ENCODE measurements at places on chromosomes 7 and 10.

DNA sequence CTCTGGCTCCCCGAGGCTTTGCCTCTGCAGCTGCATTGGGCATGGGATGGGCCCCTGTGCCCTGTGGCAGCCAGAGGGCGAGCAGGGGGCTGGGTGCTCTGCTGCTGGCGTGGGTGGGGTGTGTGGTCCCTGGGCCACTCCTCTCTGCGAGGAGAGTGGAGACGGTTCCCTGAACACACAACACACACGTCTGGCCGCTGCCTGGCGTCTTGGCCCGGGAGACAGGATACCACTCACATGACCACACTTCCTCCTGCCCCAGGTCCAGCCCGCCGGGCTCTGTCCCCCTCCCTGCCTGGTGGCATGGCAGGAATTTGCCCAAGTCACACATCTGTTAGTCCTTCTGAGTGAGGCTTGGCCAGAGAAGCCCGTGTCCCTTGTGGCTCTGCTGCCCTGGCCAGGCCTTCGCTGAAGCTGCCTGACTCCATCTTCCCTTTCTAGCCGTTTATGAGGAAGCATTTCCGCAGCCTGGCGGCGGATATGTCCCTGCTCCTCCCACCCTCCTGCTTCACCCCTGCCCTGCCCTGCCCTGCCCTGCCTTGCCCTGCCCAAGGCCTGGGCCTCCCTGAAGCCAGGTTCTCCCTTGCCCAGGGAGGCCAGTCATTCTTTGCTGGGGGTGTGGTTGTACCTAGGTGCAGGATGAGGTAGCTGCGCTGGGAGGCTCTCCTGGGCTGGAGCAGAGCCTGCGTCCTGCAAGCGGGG is 3.0 kb downstream of the BRI3 start:
- DNase-seq = no peak

DNA sequence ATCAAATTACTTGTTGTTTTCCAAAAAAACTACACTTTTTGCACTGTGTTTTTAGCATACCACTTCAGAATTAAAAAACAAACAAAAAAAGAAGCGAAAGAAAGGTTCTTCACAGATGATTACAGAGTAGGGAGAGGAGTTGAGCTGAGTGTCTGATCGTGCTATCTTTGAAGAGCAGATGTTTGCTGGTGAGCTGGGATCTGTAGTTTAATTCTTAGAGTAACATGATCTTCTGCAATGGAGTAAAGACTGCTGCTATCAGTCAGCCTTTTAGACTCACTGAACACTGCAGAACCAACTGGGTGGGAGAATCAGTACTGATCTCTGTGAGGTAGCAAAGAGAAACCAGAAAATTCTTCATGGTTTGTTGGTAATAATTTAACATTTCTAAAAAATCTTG is 1197.8 kb upstream of the SORCS1 start:
- DNase-seq = no peak

DNA sequence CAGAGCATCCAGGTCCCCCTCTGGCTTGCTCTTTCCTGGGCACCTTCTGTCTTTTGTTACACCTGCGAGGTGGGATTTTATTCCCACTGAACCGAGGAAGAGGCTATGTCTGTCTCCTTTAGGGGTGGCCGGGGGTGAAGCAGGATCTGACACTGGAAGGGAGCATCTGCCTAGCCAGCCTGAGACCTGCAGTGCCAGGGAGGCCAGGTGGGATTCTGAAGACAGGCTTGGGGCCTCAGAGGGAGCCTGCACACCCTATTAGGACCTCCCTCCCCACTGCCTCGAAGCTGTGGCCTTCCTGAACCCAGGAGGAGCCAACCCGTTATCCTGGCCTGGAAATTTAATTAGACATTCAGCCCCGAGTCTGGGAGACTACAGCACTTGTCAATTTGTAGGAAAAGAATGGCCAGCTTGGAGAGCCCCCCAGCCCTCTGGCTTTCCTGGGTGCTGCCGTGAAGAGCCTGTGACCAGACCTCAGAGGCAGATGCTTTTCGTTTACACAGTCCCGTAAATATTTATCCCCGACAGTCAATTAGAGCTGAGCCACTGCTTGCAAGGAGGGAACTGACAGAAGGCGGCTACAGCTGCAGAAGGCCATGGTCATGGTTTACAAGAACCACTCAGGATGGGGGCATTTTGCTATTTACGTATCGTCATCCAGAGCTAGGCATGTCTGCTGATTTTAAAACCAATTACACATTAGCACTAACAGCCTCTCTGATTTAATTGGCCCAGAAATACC is 19.7 kb downstream of the CHAT start:
- DNase-seq = no peak

DNA sequence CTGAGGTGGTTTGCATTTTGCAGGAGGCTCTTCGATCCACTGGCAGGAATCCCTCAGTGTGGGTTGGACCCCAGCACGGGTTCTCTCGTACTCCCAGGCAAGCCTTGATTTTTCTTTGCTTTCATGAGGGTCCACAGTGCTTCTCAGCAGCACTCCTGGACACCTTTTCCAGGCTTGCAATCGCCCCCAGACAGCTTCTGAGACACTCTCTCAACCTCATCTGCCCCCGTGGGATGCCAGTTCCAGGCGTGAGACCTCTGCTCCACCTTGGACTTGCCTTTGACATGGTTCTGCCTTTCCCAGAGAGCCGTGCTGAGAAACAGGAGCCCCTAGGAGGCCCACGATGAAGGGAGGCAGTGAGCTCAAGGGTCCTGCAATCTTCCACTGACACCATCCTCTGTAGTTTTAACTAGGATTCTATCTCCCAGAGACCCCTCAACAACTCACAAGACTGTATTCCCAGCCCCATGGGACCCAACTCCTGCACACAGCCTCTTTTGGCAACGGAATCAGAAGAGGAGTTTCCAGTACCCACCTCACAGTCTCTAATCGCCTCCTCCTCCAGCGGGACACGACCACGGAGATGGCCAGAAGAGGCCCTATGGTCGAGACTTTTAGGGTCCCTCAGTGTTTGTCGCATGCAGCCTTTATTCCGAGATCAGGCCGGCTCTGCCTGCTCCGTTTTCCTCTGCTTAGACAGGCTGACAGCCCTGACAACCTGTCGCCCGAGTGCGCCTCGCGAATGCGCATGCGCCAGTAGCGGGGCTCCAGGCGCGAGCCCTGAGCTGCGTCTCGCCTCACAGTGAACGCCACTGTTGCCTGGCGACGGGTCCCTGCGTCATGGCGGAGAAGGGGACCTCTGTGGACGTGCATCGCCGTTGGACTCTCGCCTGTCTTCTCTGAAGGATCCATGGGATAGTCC is 26.0 kb upstream of the ZNF273 start:
- no peak for DNase-seq

- DNase-seq = peak; percentile 75
These were observed 181.4 kb downstream of the GNAT3 start for GRCh38 chr7:80330434-80330833.

GRCh38 chr10:110433740-110434139 is 64.0 kb upstream of the DUSP5 start:
- no peak for DNase-seq

DNA sequence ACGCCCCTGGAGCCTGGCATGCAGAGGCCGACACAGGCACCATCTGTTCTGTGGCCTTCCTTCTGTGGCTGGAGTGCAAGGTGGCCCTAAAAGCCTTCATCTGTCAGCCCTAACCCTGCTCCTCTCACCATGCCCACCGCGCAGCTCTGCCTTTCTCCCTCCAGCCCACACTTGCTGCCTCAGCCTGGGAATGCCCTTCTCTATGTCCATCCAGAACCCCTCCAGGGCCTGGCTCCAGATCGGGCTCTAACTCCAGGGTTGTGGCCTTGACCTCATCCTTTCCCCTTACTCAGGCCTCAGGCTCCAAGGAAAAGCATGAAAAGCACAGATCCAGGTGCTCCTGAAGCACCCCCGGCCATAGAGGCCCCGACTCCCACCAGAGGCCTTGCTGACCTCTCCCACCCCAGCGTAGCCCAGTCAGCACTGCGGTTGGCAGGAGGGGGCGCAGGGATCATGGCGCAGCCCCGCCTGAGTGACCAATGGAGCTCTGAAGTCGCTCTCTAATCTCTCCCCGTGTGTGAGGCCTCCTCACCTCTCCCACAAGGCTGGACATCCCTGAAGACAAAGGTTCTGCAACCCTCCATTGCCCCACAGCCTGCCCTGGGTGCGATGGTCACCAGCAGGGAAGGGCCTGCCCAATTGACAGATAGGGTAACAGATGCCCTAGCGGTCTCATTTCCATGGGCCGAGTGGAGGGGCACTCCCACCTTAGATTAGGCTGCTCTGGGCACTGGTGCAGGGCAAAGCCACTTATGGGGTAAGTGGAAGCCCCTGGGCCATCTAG is 9.2 kb downstream of the ZCCHC24 start:
- no peak for DNase-seq

DNA sequence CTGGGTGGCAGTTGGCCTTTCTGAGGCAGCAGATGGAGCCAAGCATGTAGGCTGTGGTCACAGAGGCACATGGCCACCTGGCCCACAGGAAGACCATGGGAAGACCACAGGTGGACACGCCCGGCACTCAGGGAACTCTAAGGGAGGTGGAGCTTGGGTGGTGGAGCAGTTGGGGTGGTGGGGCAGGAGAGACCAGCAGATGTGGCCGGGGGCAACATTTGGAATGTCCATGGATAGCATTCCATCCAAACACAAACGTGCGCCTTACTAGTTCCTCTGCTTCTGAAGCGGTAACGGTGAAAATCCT is 290.9 kb downstream of the PTPRN2 start:
- no peak for DNase-seq

DNA sequence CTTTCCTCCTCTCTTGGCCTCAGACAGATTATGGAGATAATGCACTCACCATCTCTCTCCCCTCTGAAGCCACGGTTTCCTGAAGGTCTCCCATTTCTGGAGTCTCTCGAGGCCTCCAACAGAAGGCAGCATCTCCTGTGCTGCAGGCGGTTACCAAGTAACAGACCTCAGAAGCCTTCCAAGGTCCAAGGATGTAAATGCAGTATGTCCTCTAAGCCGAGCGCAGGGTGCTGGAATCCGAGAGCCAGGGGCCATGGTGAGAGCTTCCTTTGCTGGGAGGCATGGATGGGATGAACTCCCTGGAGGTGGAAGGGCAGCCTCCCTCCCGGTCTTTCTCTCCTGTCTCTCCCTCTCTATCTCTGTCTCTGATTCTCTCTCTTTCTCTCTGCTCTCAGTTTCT is 79.8 kb downstream of the ADARB2 start:
- no peak for DNase-seq

GRCh38 chr7:5532536-5533335 is 109.1 kb upstream of the TNRC18 start:
- DNase-seq = no peak

- DNase-seq = no peak
These were observed 66.4 kb upstream of the MRLN start for GRCh38 chr10:59819683-59820082.

DNA sequence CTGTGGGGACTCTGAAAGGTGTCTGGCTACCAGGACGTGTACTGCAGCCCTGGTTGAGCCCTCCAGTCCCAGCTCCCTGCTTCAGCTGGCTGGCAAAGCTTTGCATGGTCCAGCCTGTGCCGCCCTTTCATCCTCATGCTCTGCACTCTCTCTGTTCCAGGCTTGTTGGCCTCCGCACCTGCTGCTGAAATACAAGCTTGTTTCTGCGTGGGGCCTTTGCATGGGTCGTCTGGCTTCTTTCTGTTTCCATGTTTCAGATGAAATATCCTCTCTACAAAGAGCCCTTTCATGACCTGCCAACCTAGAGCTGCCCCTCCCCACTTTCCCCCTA is 45.9 kb downstream of the TSPAN15 start:
- DNase-seq = no peak

GRCh38 chr7:22640269-22640668 is 86.7 kb upstream of the IL6 start:
- DNase-seq = no peak

DNA sequence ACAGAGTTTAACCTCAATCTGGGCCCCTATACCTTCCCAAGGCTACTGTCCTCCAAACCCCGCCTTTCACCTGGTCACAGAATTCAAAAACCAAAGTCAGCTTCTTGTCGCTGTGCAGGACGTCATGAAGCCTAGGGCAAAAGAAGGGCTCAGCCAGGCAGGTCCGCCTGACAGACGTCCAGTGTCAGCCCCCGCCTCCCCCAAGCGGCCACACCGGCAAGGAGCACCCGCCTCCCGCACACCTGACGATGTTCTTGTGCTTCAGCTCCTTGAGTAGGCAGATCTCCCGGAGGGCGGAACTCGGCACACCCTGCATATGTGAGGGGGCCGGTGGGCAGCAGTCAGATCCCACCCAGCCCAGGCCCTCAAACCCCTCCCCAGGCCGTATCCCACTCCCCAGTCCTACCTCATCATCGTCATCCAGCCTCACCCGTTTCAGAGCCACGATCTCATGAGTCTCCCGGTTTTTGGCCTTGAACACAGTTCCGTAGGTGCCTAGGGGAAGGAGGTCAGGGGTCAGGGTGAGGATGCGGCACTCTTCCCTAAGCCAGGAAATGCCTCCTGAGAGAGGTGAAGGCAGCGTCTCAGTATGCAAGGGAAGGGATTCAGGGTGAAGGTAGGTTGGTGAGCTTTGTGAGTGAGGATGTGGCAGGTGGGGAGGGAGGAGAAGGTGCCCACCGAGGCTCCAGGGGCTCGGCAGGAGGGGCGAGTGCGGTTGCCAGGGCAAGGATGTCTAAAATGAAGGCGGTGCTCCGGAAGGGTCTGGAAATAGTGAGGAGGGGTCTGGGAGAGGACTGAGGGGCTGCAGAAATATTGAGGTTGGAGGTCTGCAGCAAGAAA is 811 bp downstream of the CDK5 start:
- no peak for DNase-seq

GRCh38 chr10:102409604-102410428 is 8.8 kb downstream of the PSD start:
- DNase-seq = no peak

DNA sequence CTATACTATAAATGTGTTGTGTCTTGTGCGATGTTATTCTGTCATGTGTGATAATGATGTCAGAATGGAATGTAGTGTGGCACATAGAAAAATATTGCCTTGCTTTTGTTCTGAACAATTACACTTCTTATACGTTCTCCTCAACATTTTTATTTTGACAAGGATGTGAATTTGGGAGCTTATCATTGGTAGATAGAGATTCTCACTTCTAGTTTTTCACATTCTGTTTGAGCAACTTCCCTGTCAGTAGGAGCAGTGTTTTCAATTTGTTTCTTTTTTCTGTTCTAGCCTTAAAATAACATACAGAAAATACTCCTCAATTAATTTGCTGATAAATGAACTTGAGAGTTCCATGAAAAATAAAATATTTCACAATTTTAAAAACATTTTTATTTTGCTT is 17.6 kb downstream of the SUN3 start:
- no peak for DNase-seq

GRCh38 chr7:44796034-44796503 is 412 bp upstream of the PPIA start:
- DNase-seq = no peak

GRCh38 chr10:121130382-121130781 is 279.2 kb downstream of the WDR11 start:
- no peak for DNase-seq

GRCh38 chr7:8131694-8132605 is 130.0 kb downstream of the ICA1 start:
- DNase-seq = no peak

- DNase-seq = no peak
These were observed 180.0 kb downstream of the GRID1 start for GRCh38 chr10:86186633-86187032.

- no peak for DNase-seq
These were observed 60.7 kb downstream of the CPED1 start for GRCh38 chr7:121049028-121049791.

GRCh38 chr10:125222515-125223308 is 62.3 kb upstream of the CTBP2 start:
- no peak for DNase-seq

- no peak for DNase-seq
These were observed 55.7 kb downstream of the DDC start for GRCh38 chr7:50509459-50509858.

Data from fibroblast of skin of left quadriceps (primary cell).